Fibroblast of skin of abdomen (primary cell): ENCODE measurements at places on chromosomes 4 and X.

DNA sequence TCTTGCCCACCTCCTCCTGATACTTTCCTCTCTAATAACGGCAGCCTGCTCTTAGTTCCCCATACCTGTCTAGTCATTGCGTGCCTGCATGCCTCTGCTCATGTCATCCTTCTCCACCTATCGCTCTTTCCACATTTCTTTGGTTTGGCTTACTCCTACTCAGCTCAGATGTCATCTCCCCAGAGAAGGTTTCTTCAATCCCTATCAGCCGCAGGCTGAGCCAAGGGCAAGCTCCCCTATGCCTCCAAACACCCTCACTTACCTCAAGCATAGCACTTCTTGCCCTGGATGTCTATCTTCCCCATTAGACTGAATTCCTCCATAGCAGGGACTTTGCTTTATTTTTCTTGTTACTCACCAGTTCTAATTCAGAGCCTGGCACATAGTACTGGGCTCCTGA is 26.6 kb downstream of the FRMD7 start:
- DNase-seq: no peak

DNA sequence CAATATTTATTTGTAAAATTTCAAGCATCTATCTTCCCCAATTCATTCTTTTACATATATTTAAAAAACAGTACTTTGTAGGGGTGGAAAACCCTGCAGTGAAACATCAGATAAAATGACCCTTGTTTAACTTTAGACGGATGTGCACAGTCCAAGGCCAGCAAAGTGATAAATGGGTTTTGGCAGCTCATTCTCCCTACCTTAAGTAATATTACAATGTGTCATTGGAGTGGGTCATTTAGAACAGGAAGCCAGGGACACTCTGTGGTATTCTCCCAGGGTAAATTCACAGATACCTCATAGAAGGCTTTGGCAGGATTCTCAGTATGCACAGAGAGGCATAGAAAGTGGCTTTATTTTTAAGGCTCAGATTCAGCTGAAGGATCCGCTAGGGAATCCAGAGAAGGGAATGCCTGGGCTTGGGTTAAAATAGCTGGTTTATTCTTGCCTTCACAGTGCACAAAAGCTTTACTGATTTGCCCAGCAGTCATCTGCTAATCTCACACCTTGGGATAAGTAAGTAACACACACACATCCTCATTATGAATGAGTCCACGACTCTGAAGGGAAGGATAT is 206.7 kb downstream of the RASL11B start:
- peak; percentile 12 for DNase-seq

- DNase-seq: no peak
These were observed 115.0 kb downstream of the TRIML1 start for GRCh38 chr4:188254211-188254610.

- peak; percentile 63 for DNase-seq
These were observed 31.2 kb downstream of the CCNI start for GRCh38 chr4:77044461-77045150.

DNA sequence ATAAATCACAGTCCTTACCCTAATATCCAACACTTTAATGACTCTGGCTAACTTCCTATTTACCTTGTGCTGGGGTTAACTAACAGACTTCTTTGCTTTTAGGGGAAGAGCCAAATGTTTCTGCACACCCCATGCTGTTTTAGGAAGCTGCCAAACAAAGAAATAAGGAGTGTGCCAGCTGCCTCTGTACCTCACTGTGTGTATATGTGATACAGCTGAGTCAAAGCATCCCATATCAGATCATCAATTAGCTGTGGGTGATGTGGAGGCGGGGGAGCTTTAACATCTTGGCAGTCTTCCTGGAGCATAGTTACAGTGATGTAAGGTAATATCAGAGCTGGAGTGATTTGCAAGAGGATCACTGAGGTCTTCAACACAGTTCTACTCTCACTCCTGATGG is 95.4 kb downstream of the COL25A1 start:
- DNase-seq: peak; percentile 94
